ENCODE measurements at places on chromosomes 7 and 10.

GRCh38 chr10:88944813-88945212 is 7.8 kb downstream of the ACTA2 start:
- no peak for DNase-seq

GRCh38 chr7:126305671-126306070 is 947.1 kb downstream of the GRM8 start:
- no peak for DNase-seq

DNA sequence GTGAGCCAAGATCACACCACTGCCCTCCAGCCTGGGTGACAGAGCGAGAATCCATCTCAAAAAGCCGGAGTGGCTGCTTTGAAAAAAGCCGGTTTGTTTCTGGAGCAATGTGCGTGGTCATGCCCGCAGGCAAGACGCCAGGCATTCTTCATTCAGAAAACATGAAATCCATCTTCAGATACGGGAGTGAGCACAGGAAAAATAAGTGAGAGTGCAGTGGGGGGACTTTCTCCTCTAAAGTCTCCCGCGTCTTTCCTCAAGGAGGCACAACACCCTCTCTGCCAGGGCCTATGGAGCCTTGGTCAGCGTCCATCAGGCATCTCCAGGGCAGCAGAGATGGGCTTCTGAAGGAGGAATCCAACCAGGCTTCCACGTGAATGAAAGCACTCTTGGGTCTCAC is 62.3 kb upstream of the DGKI start:
- no peak for DNase-seq

DNA sequence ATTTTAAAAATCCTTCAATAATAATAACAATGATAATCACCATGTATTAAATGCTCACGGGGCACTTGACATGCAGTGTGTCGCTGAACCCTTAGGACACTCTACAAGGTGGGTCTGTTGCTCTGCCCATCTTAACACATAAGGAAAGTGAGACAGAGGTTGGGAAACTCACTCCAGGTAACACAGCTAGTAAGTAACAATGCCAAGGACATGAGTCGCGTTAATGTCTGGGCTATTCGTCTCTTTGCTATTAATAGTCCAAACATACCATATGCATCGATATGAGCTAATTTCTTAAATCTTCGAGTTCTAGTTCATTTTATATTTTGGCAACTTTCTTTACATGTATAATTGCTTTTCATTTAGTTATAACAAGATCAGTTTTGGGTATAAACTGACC is 79.5 kb downstream of the BEND7 start:
- no peak for DNase-seq

DNA sequence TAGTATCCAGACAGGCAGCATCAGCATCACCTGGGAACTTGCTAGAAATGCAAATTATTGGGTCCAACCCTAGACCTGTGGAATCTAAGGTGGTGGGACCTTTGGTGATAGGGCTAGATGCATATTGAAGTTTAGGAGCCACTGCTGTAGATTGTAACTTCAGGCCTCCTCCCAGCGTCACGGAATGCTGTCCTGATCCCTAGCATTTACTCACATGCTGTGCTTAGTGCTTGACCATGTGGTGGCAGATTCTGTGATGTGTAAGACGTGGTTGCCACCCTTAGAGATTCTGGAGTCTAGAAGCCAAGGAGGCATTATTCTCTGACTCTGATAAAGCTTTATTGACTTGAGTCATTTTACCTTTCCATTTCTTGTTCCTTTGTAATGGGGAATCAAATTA is 13.5 kb downstream of the AHR start:
- no peak for DNase-seq

- no peak for DNase-seq
Observed at GRCh38 chr7:136180984-136181383, 203.8 kb upstream of the MTPN start.

- DNase-seq: no peak
Observed at GRCh38 chr10:23203369-23204325, 11.5 kb downstream of the PTF1A start.

DNA sequence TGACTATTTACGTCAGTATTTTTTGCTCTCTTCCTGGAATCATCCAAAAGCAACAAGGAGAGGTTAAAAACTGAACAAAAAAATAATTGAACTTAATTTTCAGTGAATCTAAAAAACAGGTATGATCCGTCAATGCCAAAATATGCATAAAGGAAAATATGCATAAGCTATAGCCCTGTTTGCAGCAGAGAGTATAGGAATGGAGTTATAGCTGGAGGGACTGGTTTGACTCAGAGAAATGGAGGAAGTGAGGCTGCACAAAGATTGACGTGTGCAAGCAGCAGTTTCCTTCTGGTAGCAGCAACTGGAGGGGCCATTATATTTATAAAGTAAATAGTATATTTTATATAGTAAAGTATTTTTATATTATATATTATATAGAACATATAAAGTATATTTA is 37.1 kb downstream of the GNG11 start:
- no peak for DNase-seq

- no peak for DNase-seq
Observed at GRCh38 chr7:17195576-17195975, 102.9 kb upstream of the AHR start.

DNA sequence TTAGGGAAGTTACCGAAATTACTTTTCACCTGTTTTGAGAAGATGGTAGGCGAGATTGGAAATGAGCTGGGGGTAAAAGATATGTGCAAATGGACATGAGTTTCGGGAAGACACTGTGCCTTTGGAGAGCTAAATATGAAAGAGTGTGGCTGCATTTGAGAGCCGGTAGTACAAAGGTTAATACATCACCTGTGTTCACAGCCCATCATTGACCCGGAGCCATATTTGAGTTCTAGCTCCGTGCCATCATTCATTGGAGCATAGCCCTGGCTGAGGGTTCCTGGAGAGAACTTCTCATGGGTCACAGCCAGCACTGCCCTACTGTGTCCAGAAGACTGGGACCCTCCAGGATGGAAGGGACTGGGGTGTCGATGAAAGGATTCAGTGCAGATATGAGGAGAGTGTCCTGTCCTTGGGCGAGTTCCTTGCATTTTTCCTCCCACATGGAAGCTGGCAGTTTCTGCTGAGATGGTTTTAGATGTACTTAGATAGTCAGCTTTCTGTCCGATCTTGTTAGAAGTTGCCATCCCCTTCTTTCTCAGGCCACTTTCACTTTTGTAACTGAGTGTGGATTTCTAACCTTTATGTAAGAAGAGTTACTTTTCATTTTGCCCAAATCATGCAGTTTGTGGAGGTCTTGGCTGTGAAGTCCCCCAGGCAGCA is 138.8 kb downstream of the JCAD start:
- no peak for DNase-seq
